ENCODE measurements at places on chromosomes 7 and 10.
A peak's percentile ranks its signal among the peaks of the same experiment; 100 is the strongest.

- no peak for DNase-seq
These were observed 436.7 kb downstream of the AUTS2 start for GRCh38 chr7:70034999-70035398.

- DNase-seq = no peak
These were observed 21.4 kb upstream of the RSBN1L start for GRCh38 chr7:77674878-77675277.

DNA sequence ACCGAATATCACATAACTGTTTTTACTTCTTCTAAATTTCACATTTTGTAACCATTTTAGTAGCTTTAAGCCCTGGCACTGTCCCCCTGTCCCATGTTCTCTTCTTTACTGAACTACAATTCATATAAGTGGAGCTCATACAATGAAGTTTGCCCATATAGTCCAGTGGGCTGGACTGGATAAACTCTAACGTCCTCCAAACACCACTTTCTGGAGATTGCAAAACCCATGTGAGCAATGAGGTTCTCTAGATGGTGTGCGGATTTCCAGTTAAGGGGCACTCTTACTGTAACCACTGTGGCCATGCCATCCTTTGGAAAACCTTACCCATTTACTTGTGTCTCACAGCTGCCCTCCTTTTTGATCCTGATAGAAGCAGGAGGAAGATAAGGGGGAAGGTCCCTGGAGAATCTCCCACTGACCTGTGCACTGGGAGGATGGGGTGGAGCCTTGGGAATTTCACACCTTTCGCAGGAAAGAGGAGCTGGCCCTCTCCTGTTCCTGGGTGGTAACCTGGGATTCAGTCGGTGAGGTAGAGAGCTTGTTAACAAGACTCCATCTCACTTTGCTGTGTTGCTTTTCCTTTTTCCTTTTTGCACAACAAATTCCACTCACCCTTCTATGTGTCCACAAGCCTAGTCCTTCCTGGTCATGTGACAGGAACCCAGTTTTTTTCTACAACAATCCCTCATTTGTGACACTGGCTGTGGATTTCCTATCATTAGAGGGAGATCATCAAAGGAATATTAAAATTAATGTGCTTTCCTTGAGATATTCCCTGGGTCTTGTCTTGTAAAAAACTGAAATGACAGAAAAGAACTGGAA lies 120.7 kb downstream of the ARID5B start:
- no peak for DNase-seq

GRCh38 chr10:83801983-83802382 lies 337.3 kb upstream of the GHITM start:
- no peak for DNase-seq

DNA sequence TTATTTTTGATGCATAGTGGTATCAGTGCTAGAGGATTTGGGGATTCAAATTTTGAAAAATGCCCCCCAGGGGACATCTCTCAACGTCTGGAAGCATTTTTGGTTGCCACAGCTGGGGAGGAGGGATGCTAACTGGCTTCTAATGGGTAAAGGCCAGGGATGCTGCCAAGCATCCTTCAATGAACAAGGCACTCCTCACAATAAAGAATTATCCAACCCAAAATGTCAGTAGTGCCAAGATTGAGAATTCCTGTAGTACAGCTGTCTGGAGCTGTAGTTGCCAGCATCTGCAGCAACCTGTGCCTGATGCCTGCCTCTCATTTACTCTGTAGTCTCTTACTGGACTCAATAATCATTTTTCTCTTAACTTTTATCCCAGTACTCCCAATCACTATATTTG lies 53.5 kb downstream of the SEPTIN7 start:
- DNase-seq = no peak

GRCh38 chr7:30469303-30469702 lies 9.3 kb downstream of the NOD1 start:
- DNase-seq = peak; percentile 75

DNA sequence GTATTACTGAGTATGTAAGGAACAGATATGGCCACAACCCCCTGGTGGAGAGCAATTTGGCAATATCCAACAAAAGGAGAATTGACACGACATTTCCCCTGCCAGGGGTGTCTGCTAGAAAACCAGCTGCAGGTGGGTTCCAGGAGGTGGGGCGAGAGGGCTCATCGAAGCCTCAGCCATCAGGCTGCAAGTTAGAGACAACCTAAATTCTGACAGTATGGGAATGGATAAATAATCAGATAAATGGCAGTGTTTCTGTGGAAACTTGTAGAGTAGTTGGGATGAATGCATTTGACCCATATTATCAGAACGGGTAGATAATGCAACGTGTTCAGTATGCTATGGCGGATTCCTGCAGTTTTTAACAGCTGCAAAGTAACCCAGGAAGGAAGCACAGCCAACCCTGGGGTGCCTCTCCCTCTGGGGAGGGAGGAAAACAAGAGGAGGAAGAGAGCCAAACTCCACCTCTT lies 3.5 kb downstream of the TMEM273 start:
- DNase-seq = no peak

GRCh38 chr10:3987143-3987974 lies 202.3 kb upstream of the KLF6 start:
- no peak for DNase-seq

GRCh38 chr10:118754229-118754555 lies 578 bp downstream of the CACUL1 start:
- peak; percentile 65 for DNase-seq

- no peak for DNase-seq
These were observed 44.7 kb downstream of the MXI1 start for GRCh38 chr10:110252151-110252550.

DNA sequence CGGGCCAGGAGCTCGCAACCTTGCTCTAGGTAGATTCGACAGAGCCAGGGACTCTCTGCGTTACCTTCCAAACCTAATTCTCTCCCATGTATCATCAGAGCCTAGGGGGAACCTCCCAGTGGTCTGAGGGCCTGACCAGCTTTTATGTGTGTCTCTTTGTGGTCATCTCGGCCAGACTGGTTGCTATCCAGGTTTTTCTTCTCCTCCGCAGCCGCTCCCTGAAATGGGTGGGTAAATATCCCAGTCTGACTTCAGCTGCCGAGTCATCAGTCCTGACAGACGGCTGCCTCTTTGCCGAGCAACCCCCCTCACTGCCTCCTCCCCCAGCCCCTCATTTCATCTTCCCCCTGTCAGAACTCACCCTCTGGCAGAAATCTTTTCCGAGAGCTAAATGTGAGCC lies 578.1 kb downstream of the LRMDA start:
- DNase-seq = no peak

DNA sequence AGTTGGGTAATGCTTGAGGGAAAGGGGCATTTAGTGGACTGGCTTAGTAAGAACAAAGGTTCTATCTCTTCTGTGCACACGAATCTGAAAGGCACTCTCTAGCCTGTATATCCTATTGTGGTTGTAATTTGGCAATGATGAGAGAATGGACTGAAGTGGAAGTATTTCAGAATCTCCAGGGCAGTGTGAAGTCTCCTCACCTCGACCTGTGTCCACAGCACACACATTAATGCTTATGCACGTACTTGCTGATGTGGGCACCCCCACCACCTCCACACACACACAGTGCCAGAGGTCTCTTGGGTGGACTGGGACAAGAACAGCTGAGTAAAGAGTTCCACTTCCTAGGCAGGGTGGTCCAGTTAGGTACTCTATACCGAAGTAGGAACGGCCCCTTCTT lies 6.9 kb downstream of the SMC3 start:
- no peak for DNase-seq

DNA sequence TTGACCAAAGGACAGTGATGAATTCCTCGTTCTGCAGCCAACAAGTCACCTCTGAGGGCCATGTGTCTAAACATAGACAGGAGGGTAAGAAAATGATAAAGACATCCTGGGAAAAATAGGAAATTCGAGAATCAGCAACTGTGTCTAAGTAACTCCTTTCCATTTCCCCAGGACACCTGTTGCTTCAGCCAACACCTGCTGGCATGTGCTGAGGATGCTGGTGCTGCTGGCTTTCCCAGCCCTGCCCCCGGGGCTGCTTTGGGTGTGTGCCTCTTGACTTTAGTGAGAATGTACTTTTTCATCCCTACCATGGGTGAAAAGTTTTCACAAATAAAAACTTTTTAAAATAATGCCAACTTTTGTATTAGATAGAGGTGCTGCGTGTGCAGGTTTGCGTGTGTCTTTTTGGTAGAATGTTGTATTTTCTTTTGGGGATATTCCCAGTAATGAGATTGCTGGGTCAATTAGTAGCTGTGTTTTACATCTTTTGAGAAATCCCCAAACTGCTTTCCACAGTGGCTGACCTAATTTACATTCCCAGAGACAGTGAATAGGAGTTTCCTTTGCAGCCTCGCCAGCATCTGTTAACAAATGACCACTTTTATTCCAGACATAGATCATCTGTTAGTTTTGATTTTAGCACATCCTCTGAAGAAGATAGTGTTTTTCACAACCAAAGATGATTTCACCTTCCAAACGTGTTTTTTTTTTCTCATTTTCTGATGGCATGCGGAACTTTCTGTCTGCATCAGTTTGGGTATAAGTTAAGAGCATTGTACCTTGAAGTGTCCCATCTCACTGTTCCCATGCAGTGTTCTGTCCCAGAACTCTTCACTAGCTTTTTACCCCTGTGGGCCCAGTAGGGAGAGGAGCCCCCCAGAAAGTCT lies 104.2 kb upstream of the ACBD5 start:
- DNase-seq = no peak

- no peak for DNase-seq
These were observed 1.1 kb upstream of the KLF14 start for GRCh38 chr7:130734815-130735716.

GRCh38 chr10:18229826-18230225 lies 89.6 kb downstream of the CACNB2 start:
- no peak for DNase-seq

DNA sequence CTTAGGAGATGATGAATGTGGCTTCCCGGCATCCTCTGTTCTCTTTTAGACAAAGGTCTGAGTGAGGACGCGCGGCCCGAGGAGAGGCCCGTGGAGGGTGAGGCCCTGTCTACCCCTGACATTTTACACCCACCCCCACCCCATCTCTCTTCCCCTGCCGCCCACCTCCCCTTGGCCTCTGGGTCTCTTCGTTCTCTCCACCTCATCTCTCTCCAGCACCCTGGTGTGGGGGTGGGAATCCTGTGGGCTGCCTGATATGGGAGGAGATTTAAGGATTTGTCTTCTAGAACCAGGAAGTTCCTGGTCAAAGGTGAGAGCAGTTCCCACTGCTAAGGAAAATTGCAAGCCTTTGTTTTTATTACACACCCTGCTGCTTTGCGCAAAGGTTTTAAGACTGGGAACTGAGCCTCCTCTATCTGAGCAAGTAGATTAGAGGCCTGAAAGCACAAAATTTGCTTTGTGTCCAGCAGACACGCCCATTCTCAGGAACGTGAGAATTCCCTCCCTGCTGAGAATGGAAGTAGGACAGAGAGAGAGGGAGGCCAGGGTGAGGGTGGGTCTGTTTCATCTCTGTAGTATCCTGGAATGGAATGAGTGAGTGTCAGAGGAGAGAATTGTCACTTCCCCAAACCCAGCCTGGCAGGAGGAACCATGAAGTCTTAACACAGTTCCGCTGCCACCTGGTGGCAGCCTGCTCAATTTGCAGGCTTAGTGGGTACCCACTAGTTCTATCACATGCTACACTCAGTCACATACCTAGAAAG lies 91.2 kb downstream of the GTF2IRD1 start:
- DNase-seq = peak; percentile 83

GRCh38 chr7:36312064-36312914 lies 77.4 kb upstream of the ANLN start:
- peak; percentile 54 for DNase-seq

DNA sequence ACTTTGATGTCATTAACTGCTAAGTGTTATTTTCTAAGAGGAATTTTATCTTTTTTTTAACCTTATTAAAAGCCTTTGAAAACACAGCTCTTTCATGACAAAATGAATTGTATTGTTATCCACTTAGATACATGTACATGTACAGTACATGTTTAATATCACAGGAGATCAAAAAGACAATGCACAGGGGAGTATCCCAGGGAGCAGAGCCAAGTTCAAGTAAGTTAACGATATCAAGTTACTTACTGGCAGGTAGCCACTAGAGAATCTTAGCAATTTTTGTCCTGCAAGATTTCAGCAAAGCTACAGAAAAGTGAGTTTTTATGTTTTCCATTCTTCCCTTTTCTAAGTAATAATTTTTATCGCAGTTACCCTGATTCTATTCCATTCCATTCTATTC lies 33.9 kb upstream of the ARL4A start:
- DNase-seq = no peak

DNA sequence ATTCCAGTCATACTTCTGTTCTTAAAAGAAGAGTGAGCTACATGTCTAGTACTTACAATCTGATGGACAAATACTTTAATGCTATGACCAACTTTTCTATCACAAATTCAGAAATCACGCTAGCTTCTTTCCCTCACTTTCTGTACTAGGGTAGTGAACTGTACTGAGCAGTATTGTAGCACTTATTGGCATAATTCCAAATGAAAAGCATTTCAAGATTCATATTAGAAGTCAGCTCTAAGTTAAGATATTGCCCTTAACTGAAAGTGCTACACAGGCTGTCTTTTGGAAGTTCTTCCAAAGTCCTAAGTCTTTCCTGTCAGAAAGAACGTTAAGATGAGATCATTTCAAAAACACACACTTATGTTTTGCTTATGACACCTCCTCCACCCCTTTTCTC lies 13.4 kb downstream of the P4HA1 start:
- no peak for DNase-seq

Data from iPS-NIHi11 (cell line).